ENCODE measurements at places on chromosomes 16 and 17.

DNA sequence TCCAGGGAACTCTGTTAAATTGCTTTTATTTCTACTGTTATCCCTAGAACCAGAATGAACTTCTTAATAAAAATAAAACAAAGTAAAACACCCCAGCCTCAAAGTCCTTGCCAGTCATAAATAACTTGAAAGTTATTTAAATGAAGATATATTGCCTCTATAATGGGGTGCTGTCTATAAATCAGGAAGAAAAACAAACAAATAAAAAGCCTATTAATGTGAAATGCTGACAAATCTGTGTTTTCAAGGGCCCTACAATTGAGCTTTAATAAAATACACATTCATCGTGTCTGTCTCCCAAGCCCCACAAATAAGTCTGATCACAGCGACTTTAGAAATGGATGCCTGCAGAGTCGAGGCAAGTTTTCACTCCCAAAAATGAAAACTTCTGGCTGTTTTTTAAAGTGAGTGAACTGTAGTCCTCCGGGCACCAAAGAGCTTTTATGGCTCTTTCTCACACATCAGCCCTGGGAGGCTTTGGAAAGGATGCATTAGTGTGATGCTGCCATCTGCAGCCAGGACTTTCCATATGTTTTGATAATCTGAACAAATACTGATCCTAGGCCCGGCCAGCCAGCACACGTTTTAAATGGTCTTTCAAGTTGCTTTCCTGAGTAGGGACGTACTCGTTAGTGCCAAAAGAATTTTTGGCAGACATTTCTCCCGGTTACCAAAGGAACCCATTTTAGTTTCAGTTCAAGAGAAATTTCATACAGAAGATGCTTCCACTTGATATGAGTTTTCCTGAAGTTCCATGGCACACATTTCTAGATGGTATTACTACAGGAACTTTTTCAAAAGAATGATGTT is 16.3 kb downstream of the NACA2 start:
- DNase-seq, result no peak

- no peak for DNase-seq
Observed at GRCh38 chr17:18059283-18059682, 20.1 kb downstream of the GID4 start.

GRCh38 chr17:64063766-64064224 is 43.4 kb upstream of the ICAM2 start:
- no peak for DNase-seq

- no peak for DNase-seq
Observed at GRCh38 chr16:61182391-61182790, 853.8 kb downstream of the CDH8 start.

DNA sequence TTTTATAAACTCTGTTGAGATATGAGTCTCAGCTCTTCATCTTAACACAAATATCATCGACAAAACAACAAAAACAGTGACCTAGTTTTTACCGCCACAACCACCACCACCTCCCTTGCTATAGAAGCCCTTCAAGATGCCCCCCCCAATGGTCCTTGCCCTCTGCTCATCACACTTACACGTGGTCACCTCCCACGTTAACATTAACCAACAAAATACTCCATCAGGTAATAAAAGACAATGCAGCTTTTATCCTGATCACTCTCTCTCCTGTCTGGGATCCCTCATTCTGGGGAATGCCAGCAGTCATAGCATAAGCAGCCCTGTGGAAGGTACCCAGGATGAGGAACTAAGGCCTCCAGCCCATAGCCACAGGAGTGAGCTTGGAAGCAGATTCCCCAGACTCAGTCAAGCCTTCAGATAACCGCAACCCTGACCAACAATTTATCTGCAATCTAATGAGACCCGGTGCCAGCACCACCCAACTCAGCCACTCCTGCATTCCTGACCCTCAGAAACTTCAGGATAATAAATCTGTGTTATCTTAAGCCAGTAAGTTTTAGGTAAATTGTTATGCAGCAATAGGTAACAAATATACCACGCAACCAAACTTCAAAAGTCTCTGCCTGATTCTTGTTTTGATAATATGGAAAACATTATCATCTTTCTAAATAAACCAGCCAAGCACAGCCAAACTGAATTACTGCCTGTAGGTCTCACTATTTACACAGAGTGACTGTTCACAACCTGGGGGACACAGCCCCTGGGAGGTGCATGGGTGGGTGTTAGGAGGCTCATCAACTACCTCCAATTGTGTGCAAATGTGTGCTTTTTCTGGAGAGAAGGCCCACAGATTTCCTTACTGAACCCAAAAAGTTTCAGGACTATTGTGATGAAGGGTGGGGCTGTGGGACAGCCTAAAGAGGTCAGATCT is 6.1 kb downstream of the PECAM1 start:
- no peak for DNase-seq

DNA sequence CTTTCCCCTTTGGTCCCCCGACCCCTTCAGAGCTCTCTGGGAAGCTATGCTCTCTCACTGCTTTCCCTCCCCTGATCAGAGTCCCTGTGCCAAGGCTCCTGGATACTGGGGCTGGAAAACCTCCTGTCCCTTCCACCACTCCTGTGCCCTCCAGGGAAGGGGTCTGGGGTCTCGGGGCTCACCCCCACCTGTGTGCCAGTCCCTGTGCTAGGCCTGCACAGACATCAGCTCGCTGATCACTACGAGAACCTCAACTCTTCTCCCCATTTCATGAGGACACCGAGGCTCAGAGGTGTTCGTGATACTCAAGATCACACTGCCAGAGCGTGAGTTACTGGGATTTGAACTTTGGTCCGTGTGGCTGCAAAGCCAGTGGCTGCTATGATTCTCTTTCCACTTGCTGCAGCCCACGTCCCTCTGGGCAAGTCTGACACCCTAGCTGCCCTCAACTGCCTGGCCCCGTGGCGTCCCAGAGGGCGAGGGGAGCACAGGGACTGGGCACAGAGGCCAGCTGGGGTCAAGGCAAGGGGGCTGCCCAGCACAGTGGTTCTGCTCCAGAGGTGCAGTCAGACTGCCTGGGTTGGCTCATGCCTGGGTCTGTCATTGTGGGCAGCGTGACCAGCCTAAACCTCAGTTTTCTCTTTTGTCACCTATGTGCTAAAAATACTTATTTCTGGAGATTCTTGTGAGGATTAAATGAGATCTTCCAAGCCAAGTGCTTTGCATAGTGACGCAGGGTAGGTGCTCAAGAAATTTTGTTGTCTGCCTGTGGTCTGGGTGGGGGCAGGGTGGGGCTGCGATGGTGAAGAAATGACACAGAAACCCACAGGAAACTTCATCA is 43.8 kb upstream of the TOB1 start:
- no peak for DNase-seq

- DNase-seq, result no peak
Observed at GRCh38 chr16:16092925-16093627, 130.2 kb downstream of the ABCC6 start.

DNA sequence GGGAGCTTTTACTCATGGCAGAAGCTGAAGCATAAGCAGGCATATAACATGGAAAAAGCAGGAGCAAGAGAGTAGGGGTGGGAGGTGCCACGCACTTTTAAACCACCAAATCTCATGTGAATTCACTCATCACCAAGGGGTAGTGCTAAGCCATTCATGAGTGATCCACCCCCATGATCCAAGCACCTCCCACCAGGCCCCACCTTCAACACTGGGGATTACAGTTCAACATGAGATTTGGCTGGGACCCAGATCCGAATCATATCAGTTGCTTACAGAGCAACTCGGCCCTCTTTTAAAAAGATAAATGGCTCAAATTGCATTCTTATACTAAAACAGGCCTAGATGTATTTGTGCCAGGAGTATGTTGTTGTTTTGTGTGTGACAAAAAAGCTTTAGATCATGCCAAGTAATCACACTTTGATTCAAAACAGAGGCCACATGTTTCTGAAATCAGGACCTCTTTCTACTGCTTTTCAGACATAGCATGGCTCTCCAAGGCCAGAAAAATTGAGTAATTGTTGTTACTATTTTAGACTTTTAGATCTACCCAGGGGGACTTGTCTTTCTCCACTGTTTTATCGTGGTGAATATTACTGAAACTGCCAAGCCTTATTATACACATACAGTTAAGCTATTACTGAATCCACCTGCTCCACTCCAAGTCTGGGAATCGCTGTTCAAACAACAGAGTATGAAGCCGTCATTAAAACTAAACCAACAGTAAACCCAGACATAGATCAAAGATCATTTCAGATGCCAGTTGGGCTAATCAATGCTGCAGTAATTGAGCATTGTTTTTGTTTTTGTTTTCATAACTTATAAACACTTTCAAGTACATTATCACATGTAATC is 163.3 kb downstream of the KCNJ2 start:
- no peak for DNase-seq

GRCh38 chr17:79223471-79223870 is 148.8 kb downstream of the ENGASE start:
- no peak for DNase-seq

DNA sequence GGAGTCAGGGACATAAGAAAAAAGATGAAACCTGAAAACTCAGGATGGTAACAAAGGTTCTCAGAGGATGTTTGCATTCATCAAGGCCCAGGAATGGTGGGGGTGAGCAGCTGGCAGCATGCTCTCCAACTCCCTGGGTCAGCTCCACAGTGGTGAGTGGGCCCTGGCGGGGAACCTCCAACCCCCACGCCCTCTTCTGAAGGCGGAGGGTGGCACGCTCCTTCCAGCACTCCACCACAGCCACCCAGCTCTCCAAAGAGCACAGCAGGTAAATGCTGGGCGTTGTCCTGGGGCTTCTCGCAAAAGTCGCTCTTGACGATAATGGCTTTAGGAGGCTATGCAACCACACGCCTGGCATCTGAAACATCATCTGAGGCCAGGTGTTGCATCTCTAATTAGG is 173.8 kb downstream of the C16orf78 start:
- DNase-seq, result no peak

DNA sequence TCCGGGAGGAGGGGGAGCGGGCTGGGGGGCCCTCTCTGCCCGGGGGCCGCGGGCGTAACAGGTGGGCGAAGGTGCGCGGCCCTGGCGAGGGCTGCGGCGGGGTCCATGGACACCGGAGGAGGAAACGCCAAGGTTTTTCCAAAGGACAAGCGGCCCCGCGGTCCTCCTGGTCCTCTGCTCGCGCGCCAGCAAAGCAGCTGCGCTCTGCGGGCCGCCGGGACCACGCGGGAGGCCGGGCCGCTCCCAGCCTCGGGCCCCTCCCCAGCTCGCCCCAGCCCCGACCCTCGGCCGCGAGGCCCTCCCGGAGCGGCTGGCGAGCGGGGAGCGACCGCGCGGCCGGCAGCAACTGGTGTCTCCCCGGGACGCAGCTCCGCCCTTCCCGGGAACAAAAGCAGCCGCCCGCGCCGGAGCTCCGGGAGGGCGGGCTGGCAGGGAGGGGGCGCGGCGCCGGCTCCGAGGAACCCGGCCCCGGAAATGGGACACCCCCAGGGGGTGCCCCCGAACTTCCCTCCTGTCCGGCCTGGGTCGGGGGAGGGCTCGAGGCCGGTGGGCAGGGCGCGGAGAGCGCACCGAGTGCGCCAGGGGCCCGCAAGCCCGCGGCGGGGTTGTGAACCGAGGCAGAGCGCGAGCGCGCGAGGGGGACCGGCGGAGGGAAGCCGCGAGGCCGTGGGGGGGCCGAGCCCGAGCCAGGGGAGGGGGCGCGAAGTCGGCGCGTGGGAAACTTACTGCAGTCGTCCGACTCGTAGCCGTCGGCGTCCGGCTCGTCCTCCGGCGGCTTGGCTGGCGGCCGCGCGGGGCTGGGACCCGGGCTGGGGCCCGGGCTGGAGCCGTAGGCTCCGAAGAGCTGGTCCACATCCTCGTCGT is 837 bp downstream of the DOC2B start:
- DNase-seq, result no peak

DNA sequence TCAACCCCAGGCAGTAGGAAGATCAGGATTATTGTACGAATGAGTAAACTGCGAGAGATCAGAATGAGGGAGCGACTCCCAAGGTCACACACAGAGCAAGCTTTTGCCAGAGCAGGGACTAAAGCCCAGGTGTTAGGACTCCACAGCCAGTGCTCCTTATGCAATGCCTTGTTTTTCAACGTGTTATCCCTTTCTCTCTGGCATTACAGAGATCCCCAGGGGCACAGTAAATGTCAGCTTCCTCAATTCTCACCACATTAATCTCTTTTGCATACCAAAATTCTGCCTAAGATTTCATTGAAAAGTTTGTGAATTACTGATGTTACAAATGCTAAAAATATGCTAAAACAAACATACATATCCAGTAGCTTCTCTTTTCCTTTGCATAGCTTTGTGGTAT is 68.1 kb upstream of the CES5A start:
- DNase-seq, result no peak

- no peak for DNase-seq
Observed at GRCh38 chr17:69696650-69697049, 282.2 kb downstream of the MAP2K6 start.

GRCh38 chr17:77768248-77768852 is 190.2 kb upstream of the TNRC6C start:
- DNase-seq, result no peak

DNA sequence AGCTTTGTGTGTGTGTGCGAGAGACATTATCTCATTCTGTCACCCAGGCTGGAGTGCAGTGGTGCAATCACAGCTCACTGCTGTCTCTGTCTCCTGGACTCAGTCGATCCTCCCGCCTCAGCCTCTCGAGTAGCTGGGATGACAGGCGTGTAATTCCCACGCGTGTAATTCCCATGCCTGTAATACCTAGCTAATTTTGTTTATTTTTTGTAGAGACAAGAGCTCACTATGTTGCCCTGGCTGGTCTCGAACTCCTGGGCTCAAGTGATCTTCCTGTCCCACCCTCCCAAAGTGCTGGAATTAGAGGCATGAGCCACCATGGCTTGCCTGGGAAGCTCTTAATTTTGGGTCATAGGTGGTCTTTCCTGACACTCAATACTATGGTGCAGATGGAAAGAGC is 205.3 kb upstream of the TNRC6C start:
- DNase-seq, result no peak

GRCh38 chr16:87445486-87445885 is 47.3 kb downstream of the ZCCHC14 start:
- no peak for DNase-seq

GRCh38 chr17:29718446-29719039 is 95.8 kb upstream of the CORO6 start:
- DNase-seq, result no peak

DNA sequence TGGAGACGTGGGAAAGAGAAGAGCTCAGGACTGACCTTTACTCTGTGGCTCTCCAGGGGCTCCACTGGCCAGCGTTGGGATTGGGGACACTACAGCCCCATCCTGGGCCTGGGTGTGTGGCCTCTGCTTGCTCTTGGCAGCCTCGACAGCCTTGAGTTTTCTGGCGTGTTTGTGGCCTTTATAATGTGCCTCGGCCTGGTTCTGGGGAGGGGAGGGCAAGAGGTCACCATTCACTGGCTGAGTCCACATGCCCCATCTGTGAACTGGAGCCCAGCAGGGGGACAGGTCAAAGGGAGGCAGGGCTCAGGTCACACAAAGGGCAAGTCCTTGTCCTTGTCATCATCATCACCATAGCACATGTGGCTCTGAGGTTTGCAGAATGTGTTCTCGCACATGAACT is 11.7 kb downstream of the NKIRAS2 start:
- DNase-seq, result no peak

All from GM04504 (cell line).